ENCODE measurements at places on chromosomes 13 and 19.
A peak's percentile ranks its signal among the peaks of the same experiment; 100 is the strongest.

DNA sequence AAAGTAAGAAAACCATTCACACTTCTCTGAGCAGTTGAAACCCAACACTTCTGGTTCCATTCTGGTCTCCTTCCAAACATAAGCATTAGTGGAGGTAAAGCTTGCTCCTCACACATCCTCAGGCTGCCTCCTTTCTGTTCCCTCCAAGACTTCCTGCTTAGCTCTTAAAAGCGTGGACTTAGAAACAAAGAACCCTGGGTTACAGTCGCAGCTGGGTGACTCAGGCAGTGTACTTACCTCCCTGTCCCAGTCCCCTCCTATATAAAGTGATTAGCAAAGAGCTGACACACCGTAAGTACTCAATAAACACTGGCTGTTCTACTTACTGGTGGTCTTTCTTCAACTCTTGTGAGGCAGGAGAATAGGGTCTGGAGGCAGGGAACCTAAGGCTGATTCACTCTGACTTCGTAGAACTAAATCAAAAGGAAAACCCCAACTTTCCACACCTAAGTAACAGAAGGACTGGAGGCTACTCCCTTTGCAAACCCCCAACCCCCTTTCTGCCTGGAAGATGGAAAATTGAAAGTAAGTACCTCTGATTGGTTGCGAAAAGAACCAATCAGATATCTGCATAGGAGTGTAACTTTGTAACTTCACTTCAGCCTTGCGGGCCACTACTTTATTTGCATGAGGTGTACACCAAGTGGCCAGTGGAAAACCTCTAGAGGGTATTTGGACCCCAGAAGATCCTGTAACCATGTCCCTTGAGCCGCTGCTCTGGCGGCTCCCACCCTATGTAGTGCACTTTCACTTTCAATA lies 165.4 kb downstream of the SUCLA2 start:
- no peak for DNase-seq

DNA sequence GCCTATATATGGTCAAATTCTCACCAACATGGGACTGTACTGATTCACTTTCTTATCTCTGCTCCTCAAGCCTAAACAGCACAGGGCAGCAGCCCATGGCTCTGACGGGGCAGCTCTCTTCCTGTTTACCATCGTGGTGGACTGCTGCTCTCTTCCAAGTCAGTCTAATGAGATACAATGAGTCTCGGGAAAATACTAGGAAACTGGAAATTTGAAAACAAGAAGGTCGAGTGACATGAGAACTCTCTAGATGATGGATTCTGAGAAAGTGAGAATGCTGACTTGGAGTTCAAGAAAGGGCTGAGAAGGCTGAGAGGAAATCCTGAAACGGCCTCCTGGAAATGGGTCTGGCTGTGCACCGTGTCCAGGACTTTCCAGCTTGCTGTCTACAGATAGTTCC lies 122.8 kb upstream of the ARGLU1 start:
- DNase-seq: no peak

GRCh38 chr13:79360095-79360494 lies 46.0 kb downstream of the RBM26 start:
- no peak for DNase-seq

DNA sequence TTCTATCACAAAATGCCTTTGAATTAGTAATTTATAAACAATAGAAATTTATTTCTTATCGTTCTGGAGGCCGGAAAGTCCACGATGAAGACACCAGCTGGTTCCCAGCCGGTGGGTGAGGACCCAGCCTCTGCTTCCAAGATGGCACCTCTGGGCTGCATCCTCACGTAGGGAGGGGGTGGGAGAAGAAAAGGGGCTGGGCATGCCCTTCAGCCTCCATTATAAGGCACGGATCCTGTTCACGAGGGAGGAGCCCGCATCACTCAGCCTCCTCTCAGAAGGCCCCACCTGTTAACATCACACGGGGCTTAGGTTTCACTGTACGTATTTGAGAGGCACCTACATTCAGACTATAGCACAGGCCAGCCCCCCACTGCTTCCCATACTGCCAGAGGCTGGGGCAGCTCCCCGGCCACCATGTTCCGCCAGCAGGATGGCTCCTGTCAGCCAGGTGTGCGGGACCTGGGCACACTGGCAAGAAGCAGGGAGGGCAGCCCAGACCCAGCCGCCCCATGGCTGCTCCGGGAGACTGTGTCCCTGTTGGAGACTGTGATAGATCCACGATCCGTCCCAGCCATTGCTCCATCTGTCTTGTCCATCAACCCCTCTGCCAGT lies 131.6 kb downstream of the SOX1 start:
- DNase-seq: no peak

- no peak for DNase-seq
These were observed 28.0 kb downstream of the AKT2 start for GRCh38 chr19:40257096-40257517.

GRCh38 chr13:76992548-76993001 lies 694 bp downstream of the CLN5 start:
- DNase-seq: peak; percentile 42

DNA sequence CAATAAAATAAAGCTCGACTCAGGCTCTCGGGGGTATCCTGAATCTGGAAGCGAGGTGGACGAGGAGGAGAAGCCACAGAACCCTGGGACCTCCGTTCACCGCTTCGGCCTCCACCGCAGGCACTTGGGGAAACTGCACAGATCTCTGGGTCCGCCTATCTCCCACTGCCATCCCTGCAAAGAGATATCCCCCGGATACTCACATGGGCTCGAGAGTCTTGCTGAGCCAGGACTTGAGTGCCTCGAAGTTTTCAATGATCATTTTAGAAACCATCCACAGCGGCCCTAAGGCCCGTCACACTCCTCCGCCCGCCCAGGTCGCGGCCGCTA lies 589 bp downstream of the RBM26 start:
- no peak for DNase-seq

Data from right hindlimb (tissue), 1 donor.